Renal cortex interstitium (tissue), 15 donors: ENCODE measurements at places on chromosomes 16 and 17.

- DNase-seq: no peak
Observed at GRCh38 chr16:20214401-20214800, 112.9 kb downstream of the GP2 start.

- DNase-seq: no peak
Observed at GRCh38 chr16:71762186-71762585, 37.7 kb upstream of the PHLPP2 start.

GRCh38 chr16:17027488-17028129 lies 443.2 kb downstream of the XYLT1 start:
- DNase-seq: no peak

- no peak for DNase-seq
Observed at GRCh38 chr17:9242497-9242881, 221.2 kb downstream of the NTN1 start.
